ENCODE measurements at places on chromosomes 1 and 21.

- DNase-seq, result no peak
Measured at GRCh38 chr1:222240536-222241181, 307.2 kb downstream of the HHIPL2 start.

GRCh38 chr1:233019778-233020325 lies 69.4 kb downstream of the NTPCR start:
- DNase-seq, result no peak

GRCh38 chr1:98196012-98196411 lies 275.2 kb upstream of the DPYD start:
- DNase-seq, result no peak

GRCh38 chr1:232486454-232487207 lies 143.3 kb downstream of the SIPA1L2 start:
- DNase-seq, result no peak

DNA sequence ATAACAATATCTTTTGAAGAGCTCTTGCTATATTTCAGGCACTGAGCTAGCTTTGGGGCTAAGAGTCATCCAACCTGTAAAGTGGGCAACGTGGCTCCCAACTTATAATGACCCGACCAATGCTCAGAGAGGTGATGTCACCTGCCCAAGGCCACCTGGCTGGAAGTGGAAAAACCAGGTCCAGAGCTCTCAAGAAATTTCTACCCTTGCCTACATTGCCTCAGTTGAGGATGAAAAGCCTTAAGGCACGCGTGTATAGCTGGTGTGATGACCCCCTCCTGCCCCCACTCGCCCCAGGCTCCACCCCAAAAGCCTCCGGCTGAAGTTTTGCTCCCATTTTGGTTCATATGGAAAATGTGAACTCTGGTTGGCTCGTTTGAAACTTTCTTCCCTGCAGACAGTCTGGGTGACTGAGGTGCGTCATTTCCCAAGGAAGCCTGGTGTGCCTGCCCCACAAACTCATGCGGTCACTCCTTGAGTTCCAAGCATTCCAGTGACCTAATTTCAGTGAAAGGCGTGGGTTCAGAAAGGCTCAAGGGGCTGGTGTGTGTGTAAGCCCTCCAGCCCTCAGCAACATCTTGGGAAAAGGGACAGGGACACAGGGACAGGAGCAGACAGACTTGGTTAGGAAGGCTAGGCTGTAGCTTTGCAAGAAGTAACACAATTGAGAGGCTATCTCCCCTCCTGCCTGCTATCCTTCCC lies 20.5 kb downstream of the HTR1D start:
- DNase-seq, result no peak
